Nephron progenitor cell (in vitro differentiated cells): ENCODE measurements at places on chromosomes 5 and 9.

DNA sequence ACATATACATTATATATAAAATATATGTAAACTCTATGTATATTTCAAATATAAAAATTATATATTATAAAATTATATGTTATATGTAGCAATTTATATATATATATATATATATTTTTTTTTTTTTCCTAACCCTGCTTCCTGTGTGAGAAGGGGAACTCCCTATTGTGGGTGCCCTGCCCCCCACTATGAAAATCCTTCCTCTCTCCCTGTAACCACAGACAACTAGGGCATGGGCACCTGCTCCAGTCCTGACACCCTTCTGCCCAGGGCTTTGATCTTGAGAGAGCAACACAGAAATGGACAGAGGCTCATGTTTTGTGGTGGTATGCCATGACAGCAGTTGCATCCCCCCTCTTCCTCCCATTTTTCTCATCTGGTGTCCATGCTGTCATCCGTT lies 148.7 kb upstream of the IL12B start:
- no peak for DNase-seq

DNA sequence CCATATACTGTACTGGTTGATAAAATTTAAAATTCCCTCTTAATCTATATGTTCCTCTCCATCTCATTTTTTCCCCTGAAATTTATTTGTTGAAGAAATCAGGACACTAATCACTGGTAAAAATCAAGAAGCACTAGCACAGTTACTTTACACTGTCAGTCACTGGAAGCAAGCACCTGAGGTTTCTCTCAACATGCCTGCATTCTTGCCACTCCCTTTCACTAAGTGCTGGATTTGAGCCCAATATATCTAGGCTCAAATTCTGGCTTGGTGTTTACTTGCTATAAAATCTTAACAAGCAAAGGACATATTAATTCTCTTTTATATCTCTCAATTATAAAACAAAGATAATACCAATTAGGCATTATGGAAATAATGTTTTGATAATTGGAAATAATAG lies 58.6 kb downstream of the DIAPH1 start:
- DNase-seq = no peak

DNA sequence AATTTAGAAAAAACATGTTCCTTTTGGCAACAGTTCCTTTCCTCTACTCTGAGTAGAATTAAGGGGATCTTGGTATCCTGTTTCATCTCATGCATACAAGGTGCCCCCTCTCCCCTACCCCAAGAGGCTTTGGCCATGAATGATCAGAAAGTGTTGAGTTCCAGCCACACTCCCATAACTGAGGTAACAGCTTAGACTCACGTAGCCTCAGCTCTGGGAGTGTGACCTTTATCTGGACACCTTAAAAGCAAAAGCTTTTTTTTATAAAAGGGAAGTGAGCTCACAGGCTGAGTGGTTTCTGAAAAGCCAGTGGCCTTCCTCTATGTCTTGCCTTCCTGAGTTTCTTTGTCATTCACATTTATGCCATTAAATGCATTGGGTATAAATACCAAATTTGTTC lies 900 bp upstream of the HAVCR2 start:
- no peak for DNase-seq

- DNase-seq = no peak
These were observed 213.3 kb upstream of the TUSC1 start for GRCh38 chr9:25891527-25891926.

- no peak for DNase-seq
These were observed 279.8 kb downstream of the FSTL4 start for GRCh38 chr5:133332439-133333024.

DNA sequence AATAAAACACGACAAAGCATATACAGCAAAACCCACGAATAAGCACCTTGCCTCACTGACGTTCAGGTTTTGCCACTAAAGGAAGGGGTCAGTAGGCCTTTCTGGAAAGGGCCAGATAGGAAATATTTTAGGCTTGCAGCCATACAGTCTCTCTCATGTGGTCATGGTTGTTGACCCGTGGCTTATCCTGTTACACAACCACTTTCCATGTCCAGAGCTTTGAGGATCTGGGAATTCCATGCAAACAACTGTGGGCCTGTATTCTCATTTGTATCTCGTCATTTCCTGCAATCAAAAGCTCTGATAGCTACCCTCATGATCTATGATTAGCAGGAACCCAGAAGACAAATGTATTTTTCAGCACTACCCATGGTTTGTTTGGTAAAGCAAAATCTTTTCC lies 108.3 kb downstream of the DRD1 start:
- DNase-seq = no peak

GRCh38 chr5:33628796-33629195 lies 188.0 kb downstream of the TARS1 start:
- no peak for DNase-seq

DNA sequence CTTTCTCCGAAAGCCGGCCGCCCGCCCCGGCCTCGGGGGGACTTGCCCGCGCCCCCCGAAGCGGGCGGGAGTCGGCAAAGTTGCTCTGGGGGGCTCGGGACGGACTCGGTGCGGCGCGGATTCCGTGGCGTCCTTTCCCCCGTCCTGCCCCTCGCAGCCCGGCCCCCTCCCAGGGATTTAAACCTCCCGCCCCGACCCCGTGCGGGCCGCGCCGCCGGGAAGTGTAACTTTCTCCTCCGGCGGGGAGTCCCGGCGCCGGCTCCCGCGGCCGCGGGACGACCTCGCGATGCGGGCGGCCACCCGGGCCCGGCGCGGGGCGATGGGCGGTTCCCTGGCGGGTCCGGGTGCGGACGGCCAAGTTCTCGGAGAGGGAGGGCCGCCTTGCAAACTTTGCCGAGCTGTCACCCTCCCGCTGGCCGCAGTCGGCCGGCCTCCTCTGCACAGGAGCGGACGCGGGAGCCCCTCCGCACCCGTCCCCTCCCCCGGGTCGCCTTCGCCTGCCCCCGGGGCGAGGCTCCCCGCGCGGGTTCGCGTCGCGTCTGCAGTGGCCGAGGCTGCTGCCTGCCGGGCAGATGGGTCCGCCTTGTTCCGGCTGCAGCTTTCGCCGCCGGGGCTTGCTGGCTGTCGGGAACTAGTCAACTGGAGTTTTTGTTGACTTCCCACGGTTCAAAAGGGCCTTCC lies 732 bp downstream of the PBX3 start:
- peak; percentile 49 for DNase-seq

- DNase-seq = no peak
These were observed 30.4 kb downstream of the DUSP1 start for GRCh38 chr5:172740428-172741205.

DNA sequence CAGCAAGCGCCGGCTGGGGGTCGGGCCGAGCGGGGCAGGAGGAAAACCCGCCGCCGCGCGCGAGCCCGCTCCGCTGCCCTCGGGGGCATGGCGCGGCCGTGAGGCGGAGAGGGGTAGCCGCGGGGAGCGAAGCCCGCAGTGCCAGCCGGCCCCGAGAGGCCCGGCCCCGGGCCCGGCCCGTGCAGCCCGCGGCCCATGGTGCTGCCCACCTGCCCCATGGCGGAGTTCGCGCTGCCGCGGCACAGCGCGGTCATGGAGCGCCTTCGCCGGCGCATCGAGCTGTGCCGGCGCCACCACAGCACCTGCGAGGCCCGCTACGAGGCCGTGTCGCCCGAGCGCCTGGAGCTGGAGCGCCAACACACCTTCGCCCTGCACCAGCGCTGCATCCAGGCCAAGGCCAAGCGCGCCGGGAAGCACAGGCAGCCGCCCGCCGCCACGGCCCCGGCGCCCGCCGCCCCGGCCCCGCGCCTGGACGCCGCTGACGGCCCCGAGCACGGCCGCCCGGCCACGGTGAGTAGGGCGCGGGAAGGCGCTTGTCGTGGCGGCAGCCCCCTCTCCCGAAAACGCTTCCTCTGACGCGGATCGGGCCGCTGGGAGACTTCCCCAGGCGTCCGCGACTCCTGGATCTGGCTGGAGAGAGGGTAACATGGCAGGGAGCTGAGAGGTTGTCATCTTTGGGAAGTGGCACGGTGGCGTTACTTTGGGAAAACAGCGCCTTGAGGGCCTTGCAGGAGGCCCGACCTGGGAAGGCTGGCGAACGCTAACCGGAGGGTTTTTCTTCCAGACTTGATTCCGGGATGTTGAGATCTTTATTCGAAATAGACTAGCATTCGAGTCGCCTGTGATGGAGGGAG lies 523 bp downstream of the MAML1 start:
- DNase-seq = peak; percentile 55

DNA sequence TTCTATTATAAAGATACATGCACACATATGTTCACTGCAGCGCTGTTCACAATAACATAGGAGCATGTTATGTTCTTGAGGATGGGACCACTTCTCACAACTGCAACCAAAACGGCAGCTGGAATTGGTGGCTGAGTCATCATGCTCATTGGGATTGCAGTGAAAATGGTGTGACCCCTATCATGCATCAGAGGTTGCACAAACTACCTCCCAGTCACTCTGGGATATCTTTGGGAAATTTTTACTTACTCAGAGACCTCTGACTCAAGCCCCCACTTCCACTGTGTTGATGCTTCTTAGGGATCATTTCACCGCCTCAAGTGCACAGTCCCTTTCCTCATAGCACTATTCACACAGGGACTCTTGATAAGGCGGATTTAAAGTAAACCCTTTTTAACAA lies 474.1 kb downstream of the BNC2 start:
- no peak for DNase-seq

DNA sequence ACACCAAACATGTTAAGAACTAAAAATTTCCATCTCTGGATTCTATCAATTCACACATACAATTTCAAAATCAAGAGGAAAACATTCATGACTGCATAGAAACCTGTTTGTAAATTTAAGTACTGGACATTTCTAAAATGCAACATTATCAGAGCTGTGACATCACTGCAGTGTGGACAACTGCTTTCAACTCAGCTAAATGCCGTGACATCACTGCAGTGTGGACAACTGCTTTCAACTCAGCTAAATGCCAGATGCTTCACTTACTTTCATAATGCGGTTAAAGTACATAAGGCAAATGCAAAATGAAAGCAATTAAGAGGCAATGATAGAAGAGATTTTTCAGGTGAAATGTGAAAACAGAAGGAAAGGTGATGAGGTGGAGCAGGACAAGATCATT lies 161.5 kb downstream of the ARL15 start:
- no peak for DNase-seq

DNA sequence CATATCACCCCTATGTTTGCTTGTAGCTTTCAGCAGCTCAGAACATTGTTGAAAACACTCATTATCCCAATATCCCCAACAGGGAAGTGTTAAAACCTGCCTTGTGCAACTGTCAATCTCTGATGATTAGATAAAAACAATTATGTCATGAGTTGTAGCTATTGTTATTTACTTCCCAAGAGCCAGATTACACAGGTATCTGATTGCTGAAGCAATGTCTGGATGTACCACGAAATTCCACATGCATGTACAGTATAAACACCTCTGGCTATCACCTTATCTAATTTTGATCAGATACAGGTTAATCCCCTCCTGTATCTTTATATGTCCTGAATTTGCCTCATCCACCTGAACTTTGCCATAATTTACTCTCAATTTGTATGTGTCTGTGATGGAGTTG lies 38.7 kb downstream of the TMC1 start:
- DNase-seq = no peak

DNA sequence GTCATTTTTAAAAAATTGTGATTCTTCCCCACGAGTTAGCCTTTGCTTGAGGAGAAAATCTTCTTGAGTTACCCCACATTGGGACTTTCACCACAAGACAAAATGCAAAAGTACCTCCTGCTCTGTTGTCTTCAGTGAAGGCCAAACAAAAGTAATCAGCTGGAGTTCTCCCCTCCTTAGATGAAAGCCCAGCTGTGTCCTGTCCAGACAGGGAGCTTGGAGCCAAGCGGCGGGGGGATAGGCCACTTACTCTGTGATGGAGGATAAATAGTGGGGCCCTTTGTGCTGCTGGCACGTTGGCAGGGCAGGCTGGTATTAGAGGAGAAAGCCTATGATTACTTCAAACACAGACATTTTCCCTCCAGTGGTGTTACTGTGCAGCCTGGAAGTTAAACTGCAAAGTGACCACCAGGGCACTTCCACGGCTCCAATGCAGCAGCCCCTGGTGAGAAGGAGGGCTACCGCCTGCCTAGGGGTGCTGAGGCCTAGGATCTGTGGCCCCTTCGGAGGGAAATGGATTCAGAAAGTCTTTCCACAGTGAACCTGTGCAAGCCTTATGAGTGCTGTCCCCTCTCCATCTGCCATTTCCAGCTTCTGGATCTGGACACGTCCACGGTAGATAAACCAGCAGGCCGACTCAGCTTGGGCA lies 155.0 kb downstream of the TMEM167A start:
- no peak for DNase-seq

GRCh38 chr5:110017854-110018253 lies 328.1 kb downstream of the MAN2A1 start:
- no peak for DNase-seq

GRCh38 chr5:138241688-138242571 lies 28.8 kb upstream of the CDC23 start:
- DNase-seq = peak; percentile 60

DNA sequence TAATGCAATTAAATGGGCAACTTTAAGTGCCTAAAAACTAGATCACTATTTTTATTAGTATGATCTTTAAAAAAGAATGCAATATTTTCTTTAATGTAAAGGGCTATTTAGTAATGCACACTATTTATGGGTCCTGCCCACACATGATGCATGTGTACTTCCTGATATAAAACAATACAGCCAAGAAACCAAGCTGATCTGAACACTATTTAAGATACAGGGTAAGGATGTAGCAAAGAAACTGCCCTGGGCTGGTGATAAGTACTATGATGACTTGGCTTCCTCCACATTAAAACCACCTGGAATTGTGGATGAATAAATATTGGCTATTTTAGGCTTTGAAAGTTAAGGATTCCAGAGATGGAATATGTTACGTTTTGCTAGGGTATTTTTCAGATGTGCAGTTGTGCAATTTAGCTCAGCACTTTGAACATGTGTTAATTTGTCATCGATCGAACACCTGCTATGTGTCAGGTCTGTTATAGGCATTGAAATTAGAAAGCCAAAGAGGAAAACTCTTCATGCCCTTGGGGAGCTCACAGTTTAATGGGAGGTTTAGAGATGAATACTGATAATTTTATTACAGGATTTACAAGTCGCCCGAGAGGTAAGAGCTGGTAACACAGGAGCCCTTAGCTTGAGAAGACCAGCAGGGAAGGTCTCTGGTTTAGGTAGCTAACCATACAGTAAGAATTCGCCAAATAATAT lies 276.7 kb downstream of the PLK2 start:
- no peak for DNase-seq

DNA sequence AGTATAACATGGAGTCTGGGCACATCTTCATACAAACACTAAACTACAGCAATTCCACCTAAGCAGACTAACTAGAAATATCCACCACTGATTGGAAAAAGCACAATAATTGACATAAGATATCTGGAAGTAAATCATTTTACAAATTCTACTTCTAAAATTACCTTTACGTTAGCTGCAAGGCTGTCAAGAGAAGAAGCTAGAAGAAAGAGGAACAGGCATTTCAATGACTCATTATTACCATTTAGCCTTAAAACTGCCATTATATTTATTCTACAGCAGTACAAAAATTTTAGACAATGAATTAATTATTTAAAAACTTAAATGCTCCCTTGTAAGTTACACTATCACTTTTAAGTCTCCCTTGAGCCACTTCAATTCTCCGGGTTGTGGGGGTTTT lies 43.4 kb upstream of the PLPP6 start:
- DNase-seq = no peak

DNA sequence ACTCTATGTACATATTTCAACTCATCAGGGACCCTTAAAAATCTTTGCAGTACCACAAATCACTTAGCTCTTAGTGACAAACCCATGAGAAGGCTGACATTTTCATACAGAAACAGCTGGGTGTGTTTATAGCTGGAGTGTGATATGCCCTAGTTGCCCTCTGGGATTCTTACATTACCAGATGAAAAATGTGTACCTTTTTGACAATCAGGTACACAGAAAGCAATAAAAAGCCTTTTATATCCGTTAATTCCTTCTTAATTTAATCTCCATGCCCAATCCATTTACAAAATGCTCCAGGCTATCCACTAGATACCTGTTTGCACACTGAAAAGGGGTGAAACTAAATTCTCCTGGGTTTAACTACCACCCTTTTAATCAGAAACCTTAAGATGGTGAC lies 222.9 kb downstream of the KIAA0825 start:
- DNase-seq = no peak
